ENCODE measurements at places on chromosomes 6 and 20.

GRCh38 chr6:137033828-137034227 lies 10.9 kb downstream of the IL20RA start:
- peak; percentile 22 for DNase-seq

DNA sequence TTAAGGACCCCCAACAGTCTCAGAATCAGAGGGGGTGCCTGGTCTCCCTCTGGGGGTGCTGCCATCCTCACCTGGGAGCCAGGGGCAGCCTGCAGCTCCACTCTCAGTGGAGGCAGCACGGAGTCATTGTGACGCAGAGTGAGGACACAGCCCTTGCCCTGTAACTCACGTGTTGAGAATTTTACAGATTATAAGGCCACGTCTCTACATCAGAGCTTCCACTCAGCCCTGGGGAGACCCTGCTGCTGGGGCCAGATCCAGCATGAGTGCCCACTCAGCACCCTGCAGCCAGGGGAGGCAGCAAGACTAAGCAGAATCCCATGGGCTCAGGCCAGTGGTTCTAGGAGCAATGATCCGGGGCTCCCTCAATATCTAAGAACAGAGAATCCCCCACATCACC lies 137.4 kb upstream of the AFDN start:
- no peak for DNase-seq

DNA sequence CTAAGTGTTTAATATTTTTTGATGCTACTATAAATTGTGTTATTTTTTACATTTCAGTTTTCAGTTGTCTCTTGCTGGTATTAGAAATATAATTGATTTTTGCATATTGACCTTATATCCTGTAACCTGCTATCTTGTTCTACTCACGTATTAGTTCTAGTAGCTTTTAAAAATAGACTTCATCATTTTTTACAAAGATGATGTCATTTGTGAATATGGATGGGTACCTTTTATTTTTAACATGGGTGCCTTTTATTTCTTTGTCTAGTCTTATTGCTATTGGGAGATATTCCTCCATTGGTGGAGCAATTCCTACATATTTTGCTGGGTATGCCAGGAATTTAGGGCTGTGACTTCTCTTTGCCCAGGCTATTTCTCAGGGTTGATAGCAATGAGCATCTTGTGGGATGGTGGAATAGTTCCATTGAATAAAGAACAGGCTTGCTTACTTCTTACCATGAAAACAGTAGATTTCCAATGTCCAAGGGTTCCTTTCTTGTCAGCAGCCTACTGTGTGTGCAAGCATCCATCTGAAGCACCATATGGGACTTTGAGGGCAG lies 149.7 kb downstream of the CARMIL1 start:
- no peak for DNase-seq

GRCh38 chr6:150717419-150717818 lies 117.7 kb downstream of the PLEKHG1 start:
- no peak for DNase-seq

GRCh38 chr20:57675773-57676172 lies 34.0 kb downstream of the PMEPA1 start:
- DNase-seq: no peak

GRCh38 chr6:55397986-55398385 lies 70.7 kb downstream of the GFRAL start:
- no peak for DNase-seq

DNA sequence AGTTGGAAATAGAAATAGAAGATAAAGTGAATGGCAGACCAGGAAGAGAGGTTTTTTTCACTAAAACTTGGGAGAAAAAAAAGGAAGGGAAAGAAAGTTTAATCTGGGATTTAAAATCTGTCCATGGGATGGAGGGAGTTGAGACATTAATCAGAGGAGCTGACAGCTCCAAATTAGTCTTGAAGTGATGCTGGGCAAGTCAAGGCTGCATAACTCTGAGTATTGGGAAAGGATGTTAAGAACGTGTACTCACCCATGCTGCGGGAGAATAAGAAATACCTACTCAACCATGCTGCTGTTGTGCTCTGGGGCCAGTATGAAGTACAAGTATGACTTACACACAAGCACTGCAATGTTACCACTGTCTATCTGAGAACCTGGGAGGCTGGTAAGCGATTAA lies 47.5 kb downstream of the SNRNP48 start:
- DNase-seq: no peak

GRCh38 chr6:142489722-142490610 lies 188.2 kb downstream of the ADGRG6 start:
- DNase-seq: no peak

DNA sequence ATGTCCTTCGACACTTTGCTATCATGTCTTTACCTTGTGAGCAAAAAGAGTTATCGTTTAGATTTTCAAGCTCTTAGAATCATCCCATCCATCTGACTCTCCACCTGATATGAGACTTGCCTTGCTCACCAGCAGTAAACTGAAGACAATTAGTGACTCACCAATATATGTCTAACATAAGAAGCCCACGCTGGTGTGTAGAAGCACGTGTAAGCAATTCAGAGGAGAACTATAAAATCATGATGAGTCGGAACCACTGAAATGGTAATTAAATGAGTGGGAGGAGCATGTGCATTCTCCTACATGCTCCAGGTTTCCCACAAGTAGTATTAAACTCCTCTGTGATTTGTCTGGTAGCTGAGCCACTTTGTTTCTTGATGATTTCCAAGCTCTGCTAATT lies 181.6 kb upstream of the RNF217 start:
- no peak for DNase-seq

GRCh38 chr6:136655239-136656014 lies 105.2 kb upstream of the MAP7 start:
- no peak for DNase-seq
